ENCODE measurements at places on chromosomes 13 and 19.

GRCh38 chr13:21256351-21256761 is 79.9 kb downstream of the MRPL57 start:
- DNase-seq, result no peak

DNA sequence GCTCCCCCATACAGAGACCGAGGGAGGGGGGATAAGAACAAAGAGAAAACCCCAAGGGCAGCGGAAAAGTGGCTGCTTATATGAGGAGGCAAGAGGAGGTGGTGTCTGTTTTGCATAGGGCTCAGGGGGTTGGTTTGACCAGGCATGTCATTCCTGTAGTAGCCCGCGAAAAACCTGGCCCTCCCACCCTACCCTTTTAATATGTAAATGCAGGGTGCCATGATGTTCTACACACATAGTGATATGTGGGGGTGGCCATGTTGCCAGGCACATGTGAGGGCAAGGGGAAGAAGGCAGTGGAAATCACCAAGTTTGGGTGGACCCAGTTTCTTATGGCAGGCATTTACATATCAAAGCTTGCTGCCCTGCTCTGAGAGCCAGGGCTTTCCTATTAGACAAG is 203.5 kb upstream of the UBL3 start:
- no peak for DNase-seq

DNA sequence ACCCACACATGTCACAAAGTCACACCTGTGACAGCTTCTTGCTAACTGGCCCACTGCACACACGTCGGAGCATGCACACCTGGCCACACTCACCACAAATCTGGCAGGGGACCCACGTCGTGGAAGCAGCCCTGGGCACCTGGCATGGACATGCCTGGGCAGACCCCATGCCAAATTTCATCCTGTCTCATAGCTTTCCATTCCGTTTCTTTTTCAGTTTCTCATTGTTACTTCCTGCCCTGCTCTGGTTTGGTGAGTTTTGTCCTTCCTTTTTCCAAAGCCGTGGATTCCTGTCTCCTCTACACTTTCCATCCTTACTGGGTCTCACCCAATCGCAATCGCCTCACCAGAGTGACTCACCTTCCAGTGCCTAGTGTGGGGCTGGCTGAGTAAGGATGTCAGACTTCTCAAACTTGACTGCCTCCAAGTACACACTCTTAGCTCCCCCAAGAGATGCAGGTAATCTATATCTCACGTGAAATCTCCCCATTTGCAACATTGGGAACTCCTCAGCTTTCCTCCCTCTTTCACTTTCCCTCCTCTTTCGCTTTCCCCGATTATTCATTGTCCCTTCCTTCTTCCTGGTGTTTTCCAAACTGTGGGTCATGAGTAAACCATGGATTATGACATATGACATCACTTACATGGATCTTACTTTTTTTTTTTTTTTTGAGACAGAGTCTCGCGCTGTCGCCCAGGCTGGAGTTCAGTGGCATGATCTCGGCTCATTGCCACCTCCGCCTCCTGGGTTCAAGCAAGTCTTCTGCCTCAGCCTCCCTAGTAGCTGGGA is 1.6 kb upstream of the BBC3 start:
- peak; percentile 29 for DNase-seq

- no peak for DNase-seq
These were observed 110.7 kb downstream of the EFNB2 start for GRCh38 chr13:106424805-106425204.

DNA sequence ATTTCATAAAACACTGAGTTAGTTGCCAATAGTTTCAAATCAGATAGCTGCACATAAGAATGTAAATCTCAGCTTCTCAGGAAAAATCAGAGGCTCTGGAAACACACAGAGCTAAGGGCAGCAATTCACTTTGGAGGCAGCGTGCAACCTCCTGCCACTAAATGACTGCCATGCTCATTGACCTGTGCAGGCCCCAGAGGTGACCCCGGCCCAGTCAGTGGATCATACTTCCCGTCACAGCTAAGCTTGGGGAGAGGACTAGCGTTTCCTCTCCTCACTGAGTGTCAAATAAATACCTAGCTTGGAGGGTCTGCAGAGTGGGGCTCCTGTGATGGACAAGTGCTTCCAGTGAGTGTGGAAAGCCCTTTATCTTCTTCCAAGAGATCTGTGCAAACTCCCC is 67.2 kb downstream of the UQCRFS1 start:
- DNase-seq, result no peak

DNA sequence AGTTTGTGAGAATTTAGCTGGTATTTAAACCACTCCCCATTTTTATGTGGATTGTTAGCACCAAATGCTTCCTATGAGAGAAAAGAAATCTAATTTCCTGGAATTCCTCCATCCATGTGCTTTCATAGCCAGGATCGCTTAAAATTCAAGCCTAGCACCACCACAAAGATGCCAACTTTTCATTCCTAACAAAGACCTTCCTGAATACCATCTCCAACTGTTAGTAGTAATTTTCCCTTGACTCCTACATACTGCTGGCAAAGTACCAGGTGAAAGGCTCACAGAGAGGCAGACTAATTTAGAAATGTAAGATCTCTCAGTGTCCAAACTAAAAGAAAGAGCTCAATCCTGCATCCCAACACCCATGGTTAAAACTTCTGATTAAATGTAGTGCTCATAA is 386.3 kb downstream of the KCTD12 start:
- DNase-seq, result no peak

DNA sequence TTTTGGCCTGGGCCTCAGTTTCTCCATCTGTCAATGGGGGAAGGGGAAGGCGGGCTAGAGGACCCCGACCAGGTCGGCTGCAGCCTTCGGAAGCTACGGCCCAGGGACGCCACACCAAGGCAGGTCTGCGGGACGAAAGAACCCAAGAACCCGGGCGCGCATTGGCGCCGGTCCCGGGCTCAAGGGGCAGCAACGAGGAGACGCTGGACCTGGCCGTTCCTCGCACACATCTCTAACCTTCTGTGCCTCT is 739 bp upstream of the ILF3 start:
- DNase-seq, result no peak

GRCh38 chr13:24270639-24271141 is 38.7 kb upstream of the C1QTNF9 start:
- DNase-seq, result peak; percentile 54

DNA sequence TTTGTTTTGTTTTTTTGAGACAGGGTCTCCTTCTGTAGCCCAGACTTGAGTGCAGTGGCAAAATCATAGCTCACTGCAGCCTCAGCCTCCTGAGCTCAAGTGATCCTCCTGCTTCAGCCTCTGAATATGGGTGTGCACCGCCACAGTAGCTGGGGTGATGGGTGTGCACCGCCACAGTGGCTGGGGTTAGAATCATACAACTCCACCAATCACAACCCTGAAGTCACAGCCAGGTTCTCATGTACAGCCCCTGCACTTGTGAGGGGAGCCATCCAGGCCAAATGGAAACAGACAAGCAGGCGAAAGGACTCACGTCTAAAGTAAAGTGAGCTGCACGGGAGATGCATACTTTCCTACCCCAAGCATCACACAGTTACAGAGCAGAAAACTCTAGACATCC is 63.1 kb upstream of the RANBP3 start:
- no peak for DNase-seq

- DNase-seq, result no peak
These were observed 258.5 kb downstream of the DLEU7 start for GRCh38 chr13:50584856-50585580.

- no peak for DNase-seq
These were observed 31.1 kb downstream of the NOTCH3 start for GRCh38 chr19:15169541-15170285.

- DNase-seq, result no peak
These were observed 4.6 kb upstream of the SLC25A42 start for GRCh38 chr19:19059018-19059836.

DNA sequence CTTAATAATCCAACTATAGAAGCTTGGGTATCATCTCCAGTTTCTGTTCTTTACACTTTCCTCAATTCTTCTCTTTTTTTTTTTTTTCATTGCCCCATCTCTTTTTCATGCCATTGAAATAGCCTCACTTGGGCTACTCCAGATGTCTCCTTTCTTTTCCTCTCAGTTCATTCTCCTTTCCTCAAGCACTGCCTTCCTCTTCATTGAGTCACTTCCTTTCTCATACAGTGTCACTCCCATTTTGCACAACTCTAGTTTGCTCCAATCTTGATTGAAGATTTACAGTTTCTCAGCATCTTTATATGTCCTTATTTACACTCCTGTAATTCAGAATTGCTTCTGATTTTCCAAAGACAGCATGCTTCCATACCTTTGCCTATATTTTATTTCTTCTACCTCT is 61.3 kb downstream of the IPO5 start:
- DNase-seq, result no peak

DNA sequence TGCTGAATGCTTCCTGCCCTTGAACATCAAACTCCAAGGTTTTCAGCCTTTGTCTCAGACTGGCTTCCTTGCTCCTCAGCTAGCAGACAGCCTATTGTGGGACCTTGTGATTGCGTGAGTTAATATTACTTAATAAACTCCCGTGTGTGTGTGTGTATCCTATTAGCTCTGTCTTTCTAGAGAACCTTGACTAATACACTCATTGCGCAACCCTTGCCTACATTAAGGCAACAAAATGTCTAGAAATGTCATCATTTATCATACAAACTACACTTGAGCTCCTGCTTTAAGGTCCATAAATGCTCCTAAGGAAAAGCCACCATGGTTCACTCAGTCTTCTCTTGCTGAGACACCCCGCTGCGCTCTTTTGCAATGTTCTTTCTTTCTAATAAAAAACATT is 2861.0 kb downstream of the PCDH9 start:
- no peak for DNase-seq

DNA sequence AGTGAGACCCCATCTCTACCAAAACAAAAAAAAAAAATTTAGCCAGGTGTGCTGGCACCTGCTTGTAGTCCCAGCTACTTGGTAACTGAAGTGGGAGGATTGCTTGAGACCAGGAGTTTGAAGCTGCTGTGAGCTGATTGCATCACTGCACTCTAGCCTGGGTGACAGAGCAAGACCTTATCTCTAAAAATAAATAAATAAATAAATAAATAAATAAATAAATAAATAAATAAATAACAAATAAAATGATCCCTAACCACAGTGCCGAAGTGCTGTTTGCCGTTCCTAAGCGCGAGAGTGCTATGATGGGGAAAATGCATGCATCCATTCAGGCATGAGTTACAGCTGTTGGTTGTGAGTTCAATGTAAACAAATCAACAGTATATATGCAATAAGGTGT is 27.2 kb downstream of the WDR88 start:
- DNase-seq, result no peak

DNA sequence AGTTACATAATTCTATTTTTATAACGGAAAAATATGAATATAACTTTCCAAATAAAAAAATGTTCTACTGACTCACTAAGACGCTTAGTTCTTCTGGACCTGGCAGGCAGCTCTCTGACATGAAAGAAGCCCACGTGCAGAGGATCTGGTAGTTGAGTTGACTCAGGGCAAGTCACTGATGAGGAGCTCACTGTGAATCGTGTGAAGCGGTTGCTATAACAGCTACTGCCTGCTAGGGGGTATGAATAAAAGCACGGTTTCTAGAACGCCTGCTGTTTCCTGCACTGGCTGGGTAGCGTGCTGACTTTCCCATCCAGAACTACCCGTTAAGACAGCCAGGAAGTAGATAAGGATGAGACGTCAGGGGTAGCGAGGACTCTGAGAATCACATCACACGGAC is 54.7 kb upstream of the WASF3 start:
- DNase-seq, result peak; percentile 29

DNA sequence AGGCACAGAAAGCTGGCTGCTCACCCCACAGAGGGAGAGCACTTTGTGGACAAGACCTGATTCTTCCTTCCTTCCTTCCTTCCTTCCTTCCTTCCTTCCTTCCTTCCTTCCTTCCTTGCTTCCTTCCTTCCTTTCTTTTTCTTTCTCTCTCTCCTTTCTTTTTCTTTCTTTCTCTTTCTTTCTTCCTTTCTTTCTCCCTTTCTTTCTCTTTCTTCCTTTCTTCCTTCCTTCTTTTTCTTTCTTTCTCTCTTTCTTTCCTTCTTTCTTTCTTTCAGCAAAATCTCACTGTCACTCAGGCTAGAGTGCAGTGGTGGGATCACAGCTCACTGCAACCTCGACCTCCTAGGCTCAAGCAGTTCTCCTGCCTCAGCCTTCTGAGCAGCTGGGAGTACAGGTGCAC is 263.9 kb downstream of the UQCRFS1 start:
- no peak for DNase-seq

DNA sequence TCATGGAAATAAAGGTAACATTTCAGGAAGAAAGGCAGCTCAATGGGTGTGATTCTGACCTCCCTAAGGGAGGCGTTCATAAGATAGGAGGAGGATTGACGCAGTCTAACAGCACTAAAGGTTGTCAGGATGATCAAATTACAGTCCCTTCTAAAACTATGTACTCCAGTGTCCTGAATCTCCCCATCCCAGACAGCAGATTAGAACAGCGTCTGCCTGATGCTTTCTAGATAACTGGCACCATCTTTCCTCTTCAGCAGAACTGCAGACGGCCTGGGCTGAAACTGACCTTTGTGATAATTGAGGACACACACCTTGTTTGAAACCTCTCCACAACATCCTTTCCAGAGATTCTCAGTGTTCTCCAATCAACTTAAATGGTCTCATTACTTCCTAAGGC is 25.5 kb upstream of the SACS start:
- no peak for DNase-seq
